Tibial nerve (tissue), 4 donors: ENCODE measurements at places on chromosomes 4 and X.
A peak's percentile ranks its signal among the peaks of the same experiment; 100 is the strongest.

DNA sequence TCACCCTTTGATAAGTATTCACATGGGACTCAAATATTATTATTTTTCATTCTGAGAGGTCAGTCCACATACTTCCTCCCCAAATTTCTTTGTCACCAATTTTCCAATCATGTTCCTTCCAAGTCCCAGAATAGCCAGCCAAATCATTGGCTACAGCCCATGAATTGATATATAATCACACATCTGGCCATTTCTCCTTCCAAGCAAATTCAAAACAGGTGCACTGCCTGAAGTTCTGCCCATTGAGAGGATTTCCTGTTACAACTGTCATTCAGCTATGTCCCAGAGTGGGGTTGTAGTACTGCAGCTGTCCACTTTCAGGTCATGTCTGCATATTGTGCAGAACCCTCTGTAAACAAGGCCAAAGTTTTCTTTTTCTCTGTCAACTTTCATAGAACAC, 347.8 kb downstream of the GRID2 start:
- no peaks in the 10 kb centered on the region for H3K27me3 ChIP-seq
- H3K4me3 ChIP-seq, result no peak overlapping the region
- no peak overlapping the region for H3K27ac ChIP-seq
- no peak for DNase-seq
- H3K36me3 ChIP-seq, result no peaks in the 10 kb centered on the region

GRCh38 chr4:16225863-16226815, at the start of gene TAPT1:
TAPT1 (minus strand) TSS chr4:16226471; CDS start chr4:16226457, 14 bp downstream.
- peaks cover 55% of the 10 kb centered on the region for H3K4me1 ChIP-seq
- no peaks in the 10 kb centered on the region for H3K27me3 ChIP-seq
- no peaks in the 10 kb centered on the region for H3K36me3 ChIP-seq
- H3K4me3 ChIP-seq, result peak within 1 kb of the TSS; percentile 89

DNA sequence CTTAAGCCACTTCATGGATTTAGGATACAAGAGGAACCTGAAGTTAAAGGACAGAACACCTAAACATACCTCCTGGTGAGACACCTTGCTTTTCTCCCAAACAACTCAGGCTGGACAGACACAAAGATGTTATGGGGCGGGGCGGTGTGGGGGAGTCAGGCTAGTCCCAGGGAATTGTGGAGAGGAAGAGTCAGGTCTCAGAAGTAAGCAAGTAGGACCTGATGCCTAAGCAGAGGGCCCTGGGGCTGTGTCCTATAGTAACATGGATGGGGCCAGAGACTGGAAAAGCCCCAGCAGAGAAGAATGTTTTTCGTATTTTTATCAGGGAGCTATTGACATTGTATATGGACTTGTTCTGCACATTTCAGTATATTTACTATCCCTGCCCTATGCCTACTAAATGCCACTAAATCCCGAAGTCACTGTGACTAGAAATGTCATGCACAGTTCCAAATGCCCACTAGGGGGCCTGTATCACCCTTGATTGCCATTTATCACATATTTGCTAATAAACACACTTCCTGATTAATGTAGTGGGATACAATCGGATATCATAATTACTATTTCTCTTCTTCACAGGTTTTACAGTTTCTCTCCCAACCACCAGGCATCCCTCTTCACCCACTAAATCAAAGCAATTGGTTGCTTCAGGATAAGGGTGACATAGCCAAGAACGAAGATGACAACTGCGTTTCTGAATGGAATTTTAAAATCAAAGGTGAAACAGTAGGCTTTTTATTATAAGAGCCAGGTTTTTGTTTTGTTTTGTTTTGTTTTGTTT, 23.8 kb upstream of the ARHGAP10 start:
- DNase-seq, result peak; percentile 44
- H3K27me3 ChIP-seq, result no peaks in the 10 kb centered on the region
- no peaks in the 10 kb centered on the region for H3K36me3 ChIP-seq
- no peaks in the 10 kb centered on the region for H3K4me1 ChIP-seq
- H3K4me3 ChIP-seq, result no peak overlapping the region
- H3K27ac ChIP-seq, result no peak overlapping the region

GRCh38 chr4:102663073-102663472, 97.7 kb downstream of the MANBA start:
- no peaks in the 10 kb centered on the region for H3K4me1 ChIP-seq
- DNase-seq, result no peak
- no peaks in the 10 kb centered on the region for H3K27me3 ChIP-seq
- H3K27ac ChIP-seq, result no peak overlapping the region
- H3K36me3 ChIP-seq, result no peaks in the 10 kb centered on the region
- no peak overlapping the region for H3K4me3 ChIP-seq

DNA sequence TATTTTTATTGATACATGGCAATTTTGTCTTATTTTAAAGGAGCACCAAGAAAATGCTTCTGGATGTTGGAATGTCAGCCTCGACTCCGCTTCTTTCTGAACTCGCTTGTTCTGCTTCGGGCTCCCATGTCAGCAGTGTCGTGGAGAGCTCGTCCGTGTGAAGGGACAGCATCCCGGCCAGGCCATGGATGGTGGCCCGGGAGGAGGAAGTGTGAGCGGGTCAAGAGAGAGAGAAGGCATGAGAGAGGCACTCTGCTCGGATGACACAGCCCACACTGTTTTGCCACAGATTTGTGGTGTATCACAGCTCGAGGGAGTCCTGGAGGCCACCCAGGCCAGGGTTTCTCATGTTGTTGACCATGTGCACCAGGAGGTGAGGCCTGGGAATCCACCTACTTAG, 107.0 kb downstream of the TRAPPC11 start:
- peak overlapping the region; percentile 80 for H3K27ac ChIP-seq
- DNase-seq, result no peak
- peaks cover 21% of the 10 kb centered on the region for H3K4me1 ChIP-seq

DNA sequence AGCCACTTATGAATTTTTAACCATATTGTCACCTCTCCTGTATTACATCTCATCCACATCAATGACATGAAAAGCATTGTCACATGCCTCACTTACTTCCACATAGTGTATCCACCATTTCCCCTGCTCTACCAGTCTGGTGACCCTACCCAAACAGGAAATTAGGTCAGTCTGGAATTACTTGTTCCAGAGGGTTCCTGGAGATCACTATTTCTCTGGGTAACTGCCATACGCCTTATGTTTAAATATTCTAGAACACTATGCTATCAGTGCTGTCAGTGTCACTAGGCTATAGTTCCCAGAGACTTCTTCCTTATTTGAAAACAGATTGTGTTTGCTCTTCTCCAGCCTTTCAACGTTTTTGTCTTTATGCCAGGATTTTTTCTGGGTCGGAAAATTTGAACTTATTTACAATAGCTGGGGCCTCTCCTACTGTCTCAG, 15.0 kb downstream of the SRPX2 start:
- H3K27me3 ChIP-seq, result no peaks in the 10 kb centered on the region
- peak overlapping the region; percentile 8 for H3K27ac ChIP-seq

DNA sequence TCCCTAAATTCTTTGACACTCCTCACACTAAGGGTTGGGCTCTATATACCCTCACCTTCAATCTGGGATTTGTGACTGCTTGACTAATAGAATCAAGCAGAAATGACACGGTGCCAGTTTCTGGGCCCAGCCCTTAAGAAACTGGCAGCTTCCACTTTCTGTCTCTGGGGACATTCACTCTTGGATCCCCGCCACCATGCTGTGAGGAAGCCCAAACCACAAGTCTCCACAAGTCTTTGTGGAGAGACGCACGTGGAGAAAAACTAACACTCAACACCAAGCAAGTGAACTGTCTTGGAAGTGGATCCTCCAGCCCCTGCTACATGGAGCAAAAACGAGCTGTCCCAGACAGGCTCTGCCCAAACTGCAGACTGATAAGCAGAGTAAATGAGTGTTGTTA, 1.1 kb upstream of the EDNRA start:
- H3K27me3 ChIP-seq, result no peaks in the 10 kb centered on the region
- no peaks in the 10 kb centered on the region for H3K36me3 ChIP-seq
- H3K4me3 ChIP-seq, result no peak overlapping the region
- no peaks in the 10 kb centered on the region for H3K4me1 ChIP-seq
